ENCODE measurements at places on chromosomes 3 and 15. TPM values are rescaled to one million over a fixed set of nuclear protein-coding genes. Genes with fewer than 3 reads are reported as not detected.

The OXTR gene
- total RNA-seq = 0.63 TPM

The CILP gene
- not detected for total RNA-seq

The TRIM42 gene
- not detected for total RNA-seq

DNA sequence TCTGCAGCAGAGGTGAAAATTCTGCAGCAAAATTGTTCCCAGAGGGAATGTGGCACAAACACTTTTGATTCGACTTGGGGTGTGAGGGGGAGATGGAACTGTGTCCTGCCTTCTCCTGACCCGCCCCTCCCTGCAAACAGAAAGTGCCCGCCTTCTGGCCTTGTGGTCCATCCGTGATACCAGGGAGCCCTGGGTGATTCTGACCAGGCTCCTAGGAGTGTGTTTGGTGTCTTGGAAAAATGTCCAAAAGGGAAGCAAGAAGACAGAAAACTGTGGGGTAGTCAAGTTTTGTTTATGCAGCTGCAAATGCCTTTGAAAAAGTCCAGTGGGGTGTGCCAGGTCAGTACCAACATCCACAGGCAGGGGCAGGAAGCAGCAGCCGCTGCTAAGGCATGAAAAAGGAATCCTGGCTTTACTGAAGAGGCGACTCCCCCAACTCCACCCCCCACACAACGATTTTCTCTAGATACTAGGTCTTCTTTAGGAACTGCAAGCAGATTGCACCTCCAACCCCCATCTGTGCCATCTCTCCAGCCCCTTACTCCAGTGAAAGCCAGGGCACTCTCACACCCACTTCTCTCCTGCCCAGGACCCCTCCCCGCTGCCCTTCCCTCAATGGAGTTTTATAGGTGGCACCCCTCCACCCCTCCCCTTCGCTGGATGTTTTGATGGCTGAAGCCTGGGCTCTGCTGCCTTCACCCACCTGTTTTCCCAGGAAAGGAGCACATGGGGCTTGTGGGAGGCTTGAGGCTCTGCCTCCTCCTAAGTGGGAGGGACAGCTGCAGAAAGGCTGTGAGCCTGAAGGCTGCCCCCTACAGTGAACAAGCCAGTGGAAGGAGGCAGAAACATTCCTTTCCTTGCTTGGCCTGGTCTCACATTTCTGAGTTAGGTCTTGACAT lies 82.4 kb upstream of the HERC1 start:
- DNase-seq = peak; percentile 19

- DNase-seq = peak; percentile 48
Observed at GRCh38 chr3:18964640-18965039, 183.7 kb upstream of the KCNH8 start.

DNA sequence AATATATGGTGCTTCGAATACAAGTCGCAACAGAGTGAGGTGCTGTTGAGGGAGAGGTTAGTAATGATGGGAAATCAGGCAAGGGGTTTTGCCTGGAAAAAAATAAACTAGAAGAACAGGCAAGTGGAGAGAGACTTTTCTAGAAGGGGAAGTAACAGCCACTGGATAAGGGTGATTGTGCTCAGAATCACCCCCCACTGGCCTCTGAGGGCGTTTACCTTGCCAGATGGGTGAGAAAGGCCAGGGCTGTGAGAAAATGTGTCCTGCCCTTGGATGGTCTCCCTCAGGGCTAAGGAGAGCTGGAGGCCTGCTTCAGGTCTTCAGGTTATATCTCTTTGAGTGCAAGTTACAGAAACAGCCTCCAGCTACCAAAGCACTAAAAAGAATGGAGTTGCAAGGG lies 151.8 kb downstream of the MEX3B start:
- DNase-seq = no peak

Measured in MCF 10A (cell line).